ENCODE measurements at places on chromosomes 6 and 20.

DNA sequence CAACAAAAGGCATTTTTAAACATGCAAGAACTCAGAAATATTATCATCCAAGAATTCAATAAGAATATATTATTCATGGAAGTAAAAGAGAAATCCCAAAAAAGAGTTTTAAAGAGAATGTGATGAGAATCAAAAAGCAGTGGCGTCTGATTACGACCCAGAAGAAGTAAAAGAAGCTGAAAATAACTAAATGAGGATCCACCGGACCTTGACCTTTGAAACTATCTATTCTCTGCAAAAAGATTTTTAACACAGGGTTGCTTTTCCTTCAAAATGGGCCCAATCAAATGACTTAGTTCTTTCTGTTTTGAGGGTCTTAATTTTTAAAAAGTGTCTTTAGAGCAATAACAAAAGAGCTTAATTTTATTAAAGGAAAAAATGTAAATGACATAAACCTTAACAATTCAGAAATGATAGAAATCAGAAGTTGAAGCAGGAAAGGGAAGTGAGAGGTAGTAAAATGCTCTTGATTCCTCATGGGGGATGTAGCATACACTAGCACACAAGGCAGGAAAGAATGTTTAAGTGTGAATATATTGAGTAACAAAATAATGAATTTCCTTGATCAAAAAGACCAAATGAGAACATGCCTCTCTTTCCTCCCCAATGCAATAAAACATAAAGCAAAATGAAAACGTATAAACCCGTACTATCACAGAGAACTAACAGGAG, 223.1 kb upstream of the PRDM1 start:
- DNase-seq, result no peak

GRCh38 chr6:164069350-164069990, 655.0 kb downstream of the QKI start:
- no peak for DNase-seq

DNA sequence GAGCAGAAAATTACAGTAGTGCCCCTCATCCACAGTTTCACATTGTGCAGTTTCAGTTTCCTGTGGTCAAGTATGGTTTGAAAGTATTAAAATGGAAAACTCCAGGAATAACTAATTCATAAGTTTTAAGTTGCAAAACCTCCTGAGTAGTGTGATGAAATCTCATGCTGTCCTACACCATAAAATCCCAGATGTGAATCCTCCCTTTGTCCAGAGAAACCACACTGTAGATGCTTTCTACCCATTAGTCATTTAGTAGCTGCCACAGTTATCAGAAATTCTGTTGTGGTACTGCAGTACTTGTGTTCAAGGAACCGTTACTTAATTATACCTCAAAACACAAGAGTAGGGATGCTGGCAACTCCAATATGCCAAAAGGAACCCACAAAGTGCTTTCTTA, 74.7 kb downstream of the PTCHD4 start:
- DNase-seq, result no peak

GRCh38 chr6:150877928-150878327, 12.4 kb downstream of the MTHFD1L start:
- DNase-seq, result no peak

GRCh38 chr6:15483060-15483459, 179.8 kb downstream of the DTNBP1 start:
- DNase-seq, result no peak

GRCh38 chr6:113855500-113856374, 1.4 kb upstream of the MARCKS start:
- no peak for DNase-seq

GRCh38 chr6:14086701-14087100, 30.9 kb upstream of the CD83 start:
- no peak for DNase-seq

GRCh38 chr6:43945768-43946080, 175.7 kb downstream of the VEGFA start:
- peak; percentile 4 for DNase-seq

DNA sequence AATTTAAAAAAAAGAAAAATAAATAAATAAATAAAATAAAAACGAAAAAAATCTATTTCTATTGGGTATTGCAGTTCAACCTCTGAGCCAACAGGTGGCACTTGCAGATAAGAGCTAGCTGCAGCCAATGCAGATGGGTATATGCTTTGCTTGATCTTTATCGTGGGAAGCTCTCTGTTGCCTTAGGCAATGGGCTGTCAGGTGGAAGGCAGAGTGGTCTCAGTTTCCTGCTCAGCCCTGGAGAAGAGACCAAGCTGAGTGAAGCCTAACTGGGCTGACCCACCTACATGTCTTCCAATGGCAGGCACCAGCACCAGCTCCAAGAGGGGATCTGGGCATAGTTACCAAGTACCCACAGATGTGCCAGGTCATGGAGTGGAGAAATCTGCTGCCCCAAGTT, 95.0 kb downstream of the AK9 start:
- no peak for DNase-seq

- no peak for DNase-seq
Measured at GRCh38 chr6:57159127-57159526, 13.0 kb upstream of the BAG2 start.

- no peak for DNase-seq
Measured at GRCh38 chr20:32034581-32035425, 17.2 kb upstream of the HCK start.

DNA sequence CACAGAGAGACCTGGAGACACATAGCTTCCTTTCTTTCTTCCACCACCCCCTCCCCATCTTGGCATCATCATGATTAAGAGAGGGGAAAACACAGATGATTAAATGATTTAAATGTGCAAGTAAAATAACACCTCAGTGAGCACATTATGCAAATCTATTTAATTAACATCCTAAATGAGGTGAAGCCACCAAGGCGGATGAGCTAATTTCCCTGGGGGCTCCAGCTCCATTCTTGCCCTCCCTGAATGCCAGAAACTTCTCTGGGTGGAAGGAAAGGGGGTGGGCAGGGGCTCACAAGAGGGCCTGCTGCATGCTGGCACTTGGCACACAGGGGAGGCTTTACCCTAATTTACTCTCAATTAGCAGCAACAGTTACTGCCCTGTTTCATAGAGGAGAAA, 32.5 kb upstream of the TGM2 start:
- DNase-seq, result no peak

GRCh38 chr20:137668-138490, 4.5 kb upstream of the DEFB126 start:
- no peak for DNase-seq

GRCh38 chr6:21931641-21932335, 338.2 kb downstream of the SOX4 start:
- no peak for DNase-seq

- DNase-seq, result no peak
Measured at GRCh38 chr20:38330638-38331037, 15.6 kb upstream of the LBP start.

- DNase-seq, result no peak
Measured at GRCh38 chr20:19812696-19813095, 54.6 kb downstream of the RIN2 start.

Measured in ureter (tissue), 1 donor.